ENCODE measurements at places on chromosomes 16 and 17.

DNA sequence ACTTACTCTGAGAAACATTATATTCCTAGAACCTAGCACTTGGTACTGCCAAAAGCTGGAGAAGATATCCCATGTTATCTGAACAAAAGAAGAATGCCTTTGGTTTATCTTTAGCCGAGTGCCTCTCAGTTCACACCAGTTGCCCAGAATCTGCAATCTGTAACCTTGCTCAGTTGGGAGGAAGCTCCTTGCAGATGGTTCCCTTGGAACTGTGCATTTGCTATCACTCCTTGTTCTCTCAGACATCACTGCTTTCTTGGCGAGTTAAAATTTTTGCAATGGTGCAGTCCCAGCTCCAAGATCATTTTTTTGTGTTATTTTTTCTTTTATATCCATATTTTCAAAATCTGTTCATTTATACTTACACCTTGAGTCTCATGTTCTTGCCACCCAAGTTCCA lies 446.5 kb downstream of the KCNJ2 start:
- no peak for DNase-seq

- DNase-seq, result no peak
These were observed 1141.1 kb downstream of the CDH11 start for GRCh38 chr16:63980763-63981162.

- no peak for DNase-seq
These were observed 3.6 kb upstream of the RHBDL3 start for GRCh38 chr17:32261936-32262510.

GRCh38 chr17:71342737-71343136 lies 778.1 kb upstream of the SOX9 start:
- peak; percentile 42 for DNase-seq

DNA sequence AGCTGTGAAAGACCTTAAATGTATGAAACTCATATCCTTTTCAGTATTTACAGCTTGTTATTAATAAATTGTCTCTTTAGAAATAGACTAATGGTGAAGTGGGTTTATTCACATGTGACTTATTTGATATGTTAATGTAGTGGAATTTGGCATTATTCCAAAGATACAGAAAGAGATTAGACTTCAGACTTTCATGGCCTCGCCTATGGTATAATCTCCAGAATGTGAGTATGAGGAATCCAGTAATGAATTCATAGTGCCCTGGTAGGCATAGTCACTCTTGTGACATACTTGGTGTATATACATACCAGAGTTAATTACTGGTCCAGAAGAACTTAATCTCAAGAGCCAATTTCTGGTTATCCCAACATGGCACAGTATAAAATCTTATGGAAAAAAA lies 72.7 kb downstream of the OMG start:
- peak; percentile 8 for DNase-seq

- DNase-seq, result peak; percentile 87
These were observed 616 bp downstream of the SRSF2 start for GRCh38 chr17:76736349-76737081.

DNA sequence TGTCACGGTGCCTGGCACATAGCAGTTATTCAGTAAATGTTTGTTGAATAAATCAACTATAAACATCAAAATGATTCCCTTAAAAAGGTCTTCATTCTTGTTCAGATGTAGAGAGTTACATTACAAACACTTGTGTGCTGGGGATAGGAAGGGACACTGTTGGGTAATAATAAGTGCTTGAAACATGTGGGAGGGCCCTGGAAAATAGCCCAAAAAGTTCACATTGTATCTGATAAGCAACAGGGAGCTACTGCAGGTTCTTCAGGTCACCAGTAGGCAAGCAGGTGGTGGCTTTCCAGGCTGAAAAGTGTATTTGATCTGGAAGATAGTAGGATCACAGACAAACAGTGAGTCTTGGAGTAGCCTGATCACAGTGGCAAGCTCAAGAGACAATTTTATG lies 19.0 kb upstream of the ZNF652 start:
- no peak for DNase-seq

GRCh38 chr17:29573871-29574731 lies 5.6 kb downstream of the TP53I13 start:
- DNase-seq, result no peak

GRCh38 chr16:30064729-30065101 lies 845 bp upstream of the ALDOA start:
- no peak for DNase-seq

DNA sequence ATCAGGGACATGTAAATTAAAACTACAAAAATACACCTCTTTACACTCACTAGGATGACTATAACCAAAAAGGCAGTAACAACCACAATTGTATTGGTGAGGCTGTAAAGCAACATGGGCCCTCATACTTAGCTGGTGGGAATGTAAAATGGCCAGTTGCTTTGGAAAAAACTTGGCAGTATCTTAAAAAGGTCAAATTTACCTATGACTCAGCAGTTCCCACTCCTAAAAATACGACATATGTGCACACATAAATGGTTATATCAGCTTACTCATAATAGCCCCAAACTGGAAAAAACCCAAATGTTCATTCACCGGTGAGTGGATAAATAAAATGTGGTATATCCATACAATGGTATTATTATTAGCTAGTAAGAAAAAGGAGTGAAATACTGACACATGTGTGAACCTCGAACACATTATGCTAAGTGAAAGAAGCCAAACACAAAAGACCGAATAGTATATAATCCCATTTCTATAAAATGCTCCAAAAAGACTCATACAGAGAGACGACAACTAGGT lies 391.4 kb downstream of the NPIPA8 start:
- DNase-seq, result no peak

DNA sequence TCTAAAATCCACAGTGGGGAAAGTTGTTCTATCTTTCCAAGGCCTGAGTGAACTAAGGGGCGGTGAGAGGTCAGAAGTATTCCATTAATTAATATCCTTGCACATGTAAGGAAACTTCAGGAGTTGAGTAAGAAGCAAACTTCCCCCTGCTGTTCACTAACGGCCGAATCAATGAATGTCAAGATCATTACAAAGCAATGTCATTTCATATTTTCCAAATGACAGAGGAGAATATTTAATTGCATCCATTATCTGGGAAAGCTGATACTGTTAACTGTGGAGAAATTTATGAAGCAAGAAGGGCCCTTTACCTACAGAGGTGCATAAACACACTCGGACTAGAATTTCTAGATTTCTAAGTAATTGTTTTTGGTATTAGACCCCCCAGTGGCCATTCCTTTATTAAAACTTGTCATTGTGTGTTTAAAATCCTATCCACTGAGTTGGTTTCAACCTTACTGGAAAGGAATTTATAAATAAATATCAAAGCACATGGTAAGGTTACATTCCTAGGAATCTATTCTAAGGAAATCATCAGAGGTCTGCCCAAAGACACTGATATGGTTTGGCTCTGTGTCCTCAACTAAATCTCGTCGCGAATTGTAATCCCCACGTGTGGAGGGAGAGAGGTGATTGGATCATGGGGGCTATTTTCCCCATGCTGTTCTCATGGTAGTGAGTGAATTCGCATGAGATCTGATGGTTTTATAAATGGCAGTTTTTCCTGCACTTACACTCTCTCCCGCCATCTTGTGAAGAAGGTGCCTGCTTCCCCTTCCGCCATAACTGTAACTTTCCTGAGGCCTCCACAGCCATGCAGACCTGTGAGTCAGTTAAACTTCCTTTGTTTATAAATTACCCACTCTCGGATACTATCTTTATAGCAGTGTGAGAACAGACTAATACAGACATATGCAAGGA lies 20.4 kb upstream of the SMURF2 start:
- peak; percentile 77 for DNase-seq

DNA sequence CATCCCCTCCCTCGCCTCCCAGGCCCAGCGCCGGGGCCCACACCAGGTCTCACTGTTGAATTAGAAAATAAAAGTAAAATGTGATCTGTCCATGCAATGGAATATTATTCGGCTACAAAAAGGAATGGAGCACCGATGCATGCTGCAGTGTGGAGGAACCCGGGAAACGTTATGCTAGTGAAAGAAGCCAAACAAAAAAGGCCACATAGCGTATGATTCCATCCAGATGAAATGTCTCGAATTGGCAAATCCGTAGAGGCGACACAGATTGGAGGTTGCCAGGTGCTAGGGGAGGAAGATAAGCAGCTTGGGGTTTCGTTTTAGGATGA lies 972 bp upstream of the ADCY9 start:
- no peak for DNase-seq

DNA sequence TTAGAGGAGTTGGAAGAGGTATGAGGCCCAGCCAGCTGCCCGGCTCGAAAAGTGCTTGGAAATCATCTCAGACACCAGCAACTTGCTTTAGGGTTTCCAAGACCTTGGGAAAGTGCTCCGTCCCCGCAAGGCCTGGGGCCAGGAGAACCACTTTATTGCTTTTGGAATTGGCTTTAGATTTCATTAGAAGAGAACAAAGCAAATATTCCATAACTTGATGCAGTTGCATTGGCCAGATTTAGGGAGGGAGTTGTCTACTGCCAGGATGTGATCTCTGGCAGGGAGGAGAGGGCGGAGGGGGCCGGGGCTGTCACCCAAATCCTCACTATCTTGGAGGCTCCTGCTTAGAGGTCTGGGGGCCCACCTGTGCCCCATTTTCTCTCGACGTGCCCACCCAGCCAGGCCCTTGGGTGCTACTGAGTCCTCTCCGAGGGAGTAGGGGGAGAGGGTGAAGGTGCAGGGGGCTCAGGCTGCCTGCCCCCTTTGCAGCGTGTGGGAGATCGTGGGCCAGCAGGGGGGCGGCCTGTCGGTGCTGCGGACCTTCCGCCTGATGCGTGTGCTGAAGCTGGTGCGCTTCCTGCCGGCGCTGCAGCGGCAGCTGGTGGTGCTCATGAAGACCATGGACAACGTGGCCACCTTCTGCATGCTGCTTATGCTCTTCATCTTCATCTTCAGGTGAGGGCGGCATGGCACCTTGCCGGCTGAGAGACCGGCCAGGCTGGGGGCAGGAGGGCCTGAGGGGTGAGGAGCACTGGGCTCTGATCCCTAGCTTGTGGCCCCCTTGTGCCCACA lies 30.6 kb downstream of the CACNA1G start:
- no peak for DNase-seq

DNA sequence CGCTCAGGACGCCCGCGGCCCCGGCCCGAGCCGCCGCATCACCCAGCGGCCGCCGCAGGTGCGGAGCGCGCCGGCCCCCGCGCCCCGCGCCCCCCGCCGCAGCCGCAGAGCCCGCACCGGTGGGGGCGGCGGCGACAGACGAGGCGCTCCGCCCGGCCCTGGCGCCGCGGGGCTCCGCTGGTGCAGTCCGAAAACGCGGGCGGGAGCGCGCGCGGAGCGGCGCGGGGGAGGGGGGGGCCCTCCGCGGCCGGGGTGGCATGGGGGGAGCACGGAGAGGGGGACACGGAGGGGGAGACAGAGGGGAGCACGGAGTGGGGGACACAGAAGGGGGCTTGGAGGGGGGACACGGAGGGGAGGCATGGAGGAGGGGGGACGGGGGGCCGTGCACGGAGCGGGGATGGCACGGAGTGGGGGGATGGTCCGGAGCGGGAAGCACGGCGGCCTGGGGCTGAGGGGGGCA lies at the start of gene AATK:
AATK (minus strand) TSS at position 189 of the 460 bp plus-strand sequence. CDS start 229 bp downstream, outside the sequence.
- no peak for DNase-seq

DNA sequence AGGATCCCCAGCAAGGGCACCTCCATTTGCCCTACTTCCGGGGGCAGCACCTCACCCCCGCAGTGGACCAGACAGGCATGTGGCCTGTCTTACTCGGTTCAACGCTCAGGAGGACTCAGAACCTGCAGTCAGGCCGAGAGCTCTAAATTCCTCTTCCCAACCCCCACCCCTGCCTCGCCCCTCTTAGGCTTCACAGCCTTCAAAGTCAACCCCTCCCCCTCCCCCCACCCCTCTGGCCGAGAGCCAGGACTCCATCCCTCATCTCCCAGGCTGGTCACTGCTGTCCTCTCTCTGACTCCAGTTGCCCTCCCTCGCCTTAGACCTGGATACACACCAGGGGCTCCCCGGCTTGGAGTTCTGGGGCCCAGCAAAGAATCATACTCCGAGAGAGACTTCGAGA lies 8.1 kb upstream of the HS3ST6 start:
- DNase-seq, result no peak

- no peak for DNase-seq
These were observed 161.3 kb downstream of the SLC39A11 start for GRCh38 chr17:72931163-72931562.

DNA sequence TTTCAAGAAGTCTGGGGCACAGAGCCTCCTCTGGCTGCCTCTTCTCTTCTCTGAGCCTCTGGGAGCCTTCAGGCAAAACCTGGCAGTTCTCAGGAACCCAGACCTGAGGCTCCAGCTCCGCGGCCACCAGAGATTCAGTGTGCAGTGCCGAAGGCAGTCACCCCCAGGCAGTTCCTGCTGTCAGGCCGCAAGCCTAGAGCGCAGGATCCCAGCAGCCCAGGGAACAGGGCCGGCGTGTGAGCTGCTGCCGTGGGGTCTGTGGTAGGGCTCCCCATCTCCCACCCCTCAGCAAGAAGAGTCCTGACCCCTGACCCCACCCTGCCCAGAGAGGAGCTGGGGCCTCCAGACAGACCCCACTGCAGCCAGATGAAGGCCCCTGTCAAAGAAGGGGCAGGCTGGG lies 78.2 kb downstream of the AMFR start:
- no peak for DNase-seq

- peak; percentile 100 for DNase-seq
These were observed 626 bp downstream of the SPAG7 start for GRCh38 chr17:4966844-4967538.

- DNase-seq, result no peak
These were observed 285.1 kb upstream of the CDH11 start for GRCh38 chr16:65406933-65407332.

Measured in astrocyte of the hippocampus (primary cell).